ENCODE measurements at places on chromosomes 16 and 17. TPM values are rescaled to one million over a fixed set of nuclear protein-coding genes. Genes with fewer than 3 reads are reported as not detected.

DNAAF1 gene
- not detected for total RNA-seq

KRTAP9-4 gene
- total RNA-seq = not detected

CYLD gene
- 21.1 TPM for total RNA-seq

- peak; percentile 7 for DNase-seq
Observed at GRCh38 chr16:65200857-65201256, 79.0 kb upstream of the CDH11 start.

EPX gene
- not detected for total RNA-seq

- DNase-seq = no peak
Observed at GRCh38 chr16:67927131-67927941, 4.3 kb downstream of the CTRL start.

DNA sequence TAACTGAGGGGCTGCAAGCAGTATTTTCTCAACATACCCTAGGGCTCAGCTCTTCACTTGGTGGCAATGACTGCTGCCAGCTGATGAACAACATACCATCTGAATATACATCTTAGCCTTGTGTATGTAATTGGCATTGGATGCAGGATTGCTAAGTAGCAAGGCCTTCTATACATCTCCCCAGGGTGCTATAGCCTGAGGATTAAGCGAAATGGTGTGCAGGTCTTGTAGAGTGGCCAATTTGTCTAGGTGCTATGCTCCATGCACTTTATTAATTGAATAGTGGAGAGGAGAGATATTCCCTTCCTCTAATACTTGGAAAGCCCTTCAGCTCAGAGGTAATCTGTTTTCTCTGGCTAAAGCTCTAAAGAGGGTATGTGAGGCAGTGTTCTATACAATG lies 71.9 kb downstream of the KIF2B start:
- no peak for DNase-seq

KRTAP9-8 gene
- not detected for total RNA-seq

GRCh38 chr16:68994324-68994723 lies 111.1 kb upstream of the HAS3 start:
- DNase-seq = no peak

DNA sequence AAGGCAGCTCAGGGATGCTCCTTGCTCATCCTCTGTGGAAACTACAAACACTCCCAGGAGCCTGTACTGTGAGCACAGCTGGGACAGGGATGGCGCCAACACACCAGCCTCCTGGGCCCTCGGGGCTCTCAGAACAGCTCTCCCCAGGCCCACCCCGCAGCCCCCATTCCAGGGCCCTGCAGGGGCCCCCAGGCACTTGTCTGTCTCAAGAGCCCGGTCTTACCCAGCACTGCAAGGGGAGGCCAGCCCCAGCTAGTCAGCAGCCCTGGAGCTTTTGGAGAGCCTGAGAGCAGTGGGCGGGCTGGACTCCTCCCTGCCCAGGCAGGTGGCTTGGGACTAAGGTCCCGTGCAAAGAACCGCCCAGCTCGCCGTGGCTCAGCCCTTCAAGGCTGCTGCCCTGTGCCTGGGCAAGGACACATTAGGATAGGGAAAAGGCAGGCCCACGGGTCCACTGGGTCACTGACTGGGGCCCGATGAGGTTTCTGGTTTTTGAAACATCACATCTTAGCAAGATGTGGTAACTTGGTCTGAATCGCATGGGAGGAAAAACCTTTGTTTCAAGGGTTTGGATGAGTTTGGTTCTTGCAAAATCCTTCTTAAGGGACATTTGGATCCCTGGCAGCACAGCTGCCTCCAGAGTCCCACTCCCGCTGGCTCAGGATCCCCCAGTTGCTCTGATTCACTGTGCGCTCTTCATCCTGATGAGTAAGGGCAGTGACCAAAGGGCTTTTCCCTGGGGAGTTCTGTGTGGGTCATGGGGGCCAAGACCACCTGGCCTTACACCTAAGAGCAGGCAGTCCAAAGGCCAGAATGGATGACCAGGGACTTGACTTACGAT lies 2.8 kb downstream of the DNASE1L2 start:
- no peak for DNase-seq

- no peak for DNase-seq
Observed at GRCh38 chr17:47714773-47715396, 18.2 kb upstream of the TBX21 start.

GRCh38 chr16:4747906-4748681 lies 13.8 kb downstream of the DNAAF8 start:
- DNase-seq = no peak

NATD1 gene
- total RNA-seq = 0.83 TPM

CSH2 gene
- total RNA-seq = not detected

DUSP14 gene
- 30.9 TPM for total RNA-seq

HNF1B gene
- total RNA-seq = not detected

- no peak for DNase-seq
Observed at GRCh38 chr16:27025581-27025980, 41.1 kb upstream of the C16orf82 start.

- DNase-seq = peak; percentile 29
Observed at GRCh38 chr16:51181503-51181811, 30.4 kb upstream of the SALL1 start.

CEP112 gene
- 2.8 TPM for total RNA-seq

KDM6B gene
- total RNA-seq = 0.11 TPM

DNA sequence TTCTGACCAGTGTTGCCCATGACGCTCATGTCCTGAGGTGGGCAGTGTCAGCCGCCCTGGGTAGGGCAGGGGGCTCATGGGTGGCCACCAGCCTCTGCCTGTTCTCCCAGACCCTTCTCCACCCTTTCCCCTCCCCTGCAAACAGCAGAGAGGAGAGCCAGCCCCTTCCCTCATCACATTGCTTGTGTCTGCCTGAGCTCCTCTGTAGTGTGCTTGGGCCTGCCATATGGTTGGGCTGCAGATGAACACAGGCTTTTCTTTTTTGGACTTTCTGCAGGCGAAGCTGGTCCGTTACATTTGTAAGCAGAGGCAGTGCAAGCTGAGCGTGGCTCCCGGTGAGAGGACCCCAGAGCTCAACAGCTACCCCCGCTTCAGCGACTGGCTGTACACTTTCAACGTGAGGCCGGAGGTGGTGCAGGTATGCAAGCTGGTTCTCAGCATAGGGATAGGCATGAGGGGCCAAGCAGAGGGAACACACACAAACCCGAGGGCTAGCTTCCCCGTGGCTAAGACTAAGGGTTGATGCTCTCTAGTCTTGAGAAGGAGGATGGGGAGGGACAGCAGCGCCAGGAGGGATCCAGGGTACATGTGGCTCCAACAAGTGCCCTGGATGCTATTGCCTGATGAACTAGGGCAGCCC lies 80.6 kb upstream of the LGALS9 start:
- DNase-seq = no peak

DNA sequence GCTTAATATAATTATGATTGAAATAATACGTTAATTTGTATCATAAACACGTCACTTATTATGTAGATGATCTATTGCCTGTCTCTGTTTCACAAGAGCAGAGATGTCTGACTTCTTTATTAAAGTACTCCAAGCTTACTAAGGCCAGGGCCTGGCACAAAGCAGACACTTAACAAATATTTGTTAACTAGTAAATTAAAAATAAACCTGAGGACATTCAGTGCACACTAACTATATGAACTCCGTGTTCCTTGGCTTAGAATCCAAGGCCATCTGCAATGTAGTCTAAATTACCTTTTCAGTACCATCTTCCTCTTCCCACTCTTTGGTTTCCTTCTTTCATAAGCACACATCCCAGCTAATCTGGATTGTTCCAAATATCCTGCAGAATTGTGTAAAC lies 210.8 kb upstream of the SOX9 start:
- no peak for DNase-seq

- no peak for DNase-seq
Observed at GRCh38 chr17:31789707-31790505, 69.1 kb downstream of the COPRS start.

DNA sequence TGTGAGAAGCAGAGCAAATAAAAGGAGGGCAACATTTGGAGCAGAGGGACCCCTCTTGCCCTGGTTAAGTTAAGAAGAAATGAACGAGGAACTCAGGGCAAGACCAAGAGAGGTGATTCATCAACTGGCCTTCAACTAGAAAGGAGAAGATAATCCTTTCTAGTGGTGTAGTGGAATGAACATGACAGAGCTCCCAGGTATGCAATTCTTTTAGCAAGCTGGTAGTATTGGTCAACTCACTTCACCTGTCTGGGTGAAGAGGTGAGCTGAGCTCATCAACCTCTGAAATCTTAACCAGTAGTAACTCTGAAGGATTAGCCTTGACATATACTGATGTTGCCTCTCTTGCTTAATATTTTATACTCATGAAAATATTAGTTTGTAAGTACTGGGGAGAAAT lies 1024.7 kb upstream of the GOT2 start:
- no peak for DNase-seq

DNA sequence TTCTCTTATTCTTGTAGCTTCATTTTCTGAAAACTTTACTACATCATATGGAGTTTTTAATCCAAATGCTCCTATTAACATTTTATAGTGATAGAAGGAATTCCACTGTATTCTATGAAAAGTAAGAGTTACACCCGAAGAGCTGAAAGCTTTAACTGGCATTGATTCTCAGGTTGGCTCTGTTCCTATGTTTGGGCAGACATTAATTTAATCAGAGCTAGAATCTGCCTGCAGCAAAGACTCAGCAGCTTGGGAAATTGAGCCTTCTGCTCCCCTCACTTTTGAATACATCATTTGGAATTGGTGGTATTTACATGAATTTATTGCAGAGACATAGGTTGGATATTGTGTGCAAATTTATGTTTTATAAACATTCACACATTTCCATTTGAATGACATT lies 1494.7 kb downstream of the CDH8 start:
- DNase-seq = no peak

- peak; percentile 80 for DNase-seq
Observed at GRCh38 chr16:66408163-66409048, 18.7 kb upstream of the BEAN1 start.

- DNase-seq = peak; percentile 71
Observed at GRCh38 chr17:42183741-42184711, 1.2 kb downstream of the HCRT start.

GRCh38 chr17:1830288-1830687 lies 483 bp downstream of the RPA1 start:
- peak; percentile 18 for DNase-seq

DNA sequence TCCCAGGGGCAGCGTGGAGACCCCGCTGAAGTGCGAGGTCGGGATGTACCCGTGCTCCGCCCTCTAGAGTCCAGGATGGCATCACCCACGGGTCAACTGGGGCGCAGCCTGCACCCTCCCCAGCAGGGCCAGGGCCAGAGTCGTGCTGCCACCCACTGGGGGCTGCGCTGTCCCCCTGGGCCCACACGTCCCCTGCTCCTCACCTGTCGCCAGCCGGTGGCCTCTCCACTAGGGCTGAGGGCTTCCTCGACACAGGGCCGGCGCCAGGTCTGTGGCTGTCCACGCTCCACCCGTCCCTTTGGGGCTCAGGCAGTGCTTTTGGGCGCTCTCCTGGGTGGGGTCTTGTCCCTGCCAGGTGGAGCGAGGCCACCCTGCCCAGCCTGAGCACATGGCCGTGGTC lies 11.6 kb upstream of the PRR35 start:
- no peak for DNase-seq

- DNase-seq = no peak
Observed at GRCh38 chr16:27235938-27236245, 32.6 kb downstream of the KDM8 start.

- no peak for DNase-seq
Observed at GRCh38 chr16:57663917-57664661, 4.0 kb upstream of the ADGRG3 start.

- DNase-seq = no peak
Observed at GRCh38 chr16:55491691-55492090, 12.7 kb downstream of the MMP2 start.

DNA sequence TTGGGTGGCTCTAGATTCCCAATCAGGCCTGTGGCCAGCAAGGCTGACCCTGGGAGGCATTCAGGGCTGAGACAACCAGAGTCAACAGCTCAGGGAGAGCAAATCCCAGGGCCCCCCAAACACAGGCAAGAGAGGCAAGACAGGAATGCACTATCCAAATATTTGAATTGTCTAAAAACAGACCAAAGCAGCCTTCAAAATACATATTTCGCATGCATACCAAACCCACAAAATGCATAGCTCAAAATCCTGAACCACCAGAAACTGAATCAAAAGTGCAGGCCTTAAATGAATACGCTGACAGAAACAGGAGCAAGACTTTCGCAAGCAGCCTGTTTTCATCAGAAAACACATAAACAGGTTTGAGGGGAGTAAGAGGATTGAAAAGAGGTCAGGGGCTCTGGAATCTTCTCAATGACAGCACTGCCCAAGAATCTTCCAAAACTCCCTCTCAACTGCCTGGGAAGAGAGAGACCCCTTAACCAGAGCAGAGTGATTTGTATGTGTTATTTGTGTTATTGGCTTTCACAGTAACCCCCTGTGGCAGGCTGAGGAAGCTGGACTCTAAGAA lies 213.6 kb upstream of the CDH5 start:
- DNase-seq = peak; percentile 26

DNA sequence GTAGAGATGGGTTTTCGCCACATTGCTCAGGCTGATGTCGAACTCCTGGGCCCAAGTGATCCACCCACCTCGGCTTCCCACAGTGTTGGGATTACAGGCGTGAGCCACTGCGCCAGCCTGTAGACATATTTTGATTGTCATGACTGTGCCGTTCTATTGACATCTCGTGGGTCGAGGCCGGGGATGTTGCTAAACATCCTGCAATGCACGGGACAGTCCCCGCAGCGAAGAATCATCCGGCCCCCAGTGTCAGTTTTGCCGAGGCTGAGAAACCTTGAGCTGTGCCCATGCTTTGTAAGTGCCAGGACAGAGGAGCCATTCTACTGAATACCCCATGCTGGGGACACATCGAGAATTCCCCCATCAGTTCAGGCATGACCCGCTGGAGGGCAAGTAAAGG lies 69.1 kb upstream of the GSE1 start:
- no peak for DNase-seq

- DNase-seq = no peak
Observed at GRCh38 chr17:8350339-8350738, 10.7 kb downstream of the ODF4 start.

GRCh38 chr17:66837885-66838665 lies 3.2 kb downstream of the CACNG5 start:
- no peak for DNase-seq

- DNase-seq = no peak
Observed at GRCh38 chr16:74718741-74719610, 18.3 kb upstream of the MLKL start.

FOXL1 gene
- total RNA-seq = 5.0 TPM

PLXDC1 gene
- 0.11 TPM for total RNA-seq

GRCh38 chr16:65083164-65083857 lies 38.6 kb downstream of the CDH11 start:
- DNase-seq = no peak

- DNase-seq = peak; percentile 25
Observed at GRCh38 chr17:37608351-37609169, 658 bp downstream of the SYNRG start.

TP53TG3B gene
- total RNA-seq = 3.4 TPM

- no peak for DNase-seq
Observed at GRCh38 chr16:77133706-77134105, 57.3 kb upstream of the MON1B start.

- no peak for DNase-seq
Observed at GRCh38 chr17:80822021-80822699, 169.5 kb upstream of the CHMP6 start.

TNFSF13 gene
- total RNA-seq = not detected

SLC12A3 gene
- total RNA-seq = not detected
